ENCODE measurements at places on chromosomes 7 and 10.

DNA sequence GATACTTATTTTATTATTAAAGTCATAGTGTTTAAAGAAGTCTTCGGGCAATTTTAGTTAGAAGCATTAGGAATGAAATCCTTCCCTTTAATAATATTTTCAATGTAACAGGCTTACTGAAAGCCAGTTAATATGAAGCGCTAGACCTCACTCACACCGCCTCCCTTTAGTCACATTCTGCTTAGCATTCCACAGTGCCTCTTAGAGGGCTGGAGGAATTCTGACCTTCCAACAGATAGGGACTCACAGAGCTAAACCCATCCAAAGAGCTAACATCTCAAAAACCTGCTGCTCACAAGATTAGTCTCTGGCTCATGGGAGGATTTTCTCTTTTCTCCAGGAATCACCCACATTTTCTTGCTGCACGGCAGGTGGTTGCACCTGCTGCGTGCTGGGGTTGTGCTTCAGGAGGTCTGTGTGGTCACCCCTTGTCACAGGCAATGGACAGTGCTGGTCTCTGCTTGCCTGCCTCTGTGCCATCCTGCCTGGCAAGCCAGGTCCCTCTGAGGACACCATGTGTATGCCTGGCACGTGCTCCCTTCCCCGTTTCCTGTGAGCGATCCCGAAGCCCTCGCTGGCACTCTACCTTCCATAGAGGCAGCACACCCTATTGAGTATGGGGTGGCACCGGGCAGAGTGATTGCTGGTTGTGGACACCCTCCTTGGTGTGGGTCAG lies 91.8 kb downstream of the KLF6 start:
- DNase-seq = no peak

DNA sequence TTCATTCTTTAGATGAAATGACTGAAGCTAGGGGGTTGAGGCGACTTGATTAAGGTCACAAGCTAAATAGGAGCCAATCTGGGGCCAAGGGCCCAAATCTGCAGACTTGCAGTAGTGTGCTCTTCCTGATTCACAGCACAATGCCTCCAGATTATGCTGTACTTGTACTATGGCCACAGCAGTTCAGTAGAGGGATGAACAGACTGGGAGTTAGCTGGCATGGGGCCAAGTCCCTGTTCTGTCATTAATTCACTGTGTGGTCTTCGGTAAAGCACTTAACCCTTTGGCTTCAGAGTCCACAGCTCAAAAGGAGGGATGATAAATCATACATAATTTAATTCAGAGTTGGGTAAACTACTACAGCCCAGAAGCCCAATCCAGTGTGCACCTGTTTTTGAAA lies 196.8 kb downstream of the XPNPEP1 start:
- no peak for DNase-seq

DNA sequence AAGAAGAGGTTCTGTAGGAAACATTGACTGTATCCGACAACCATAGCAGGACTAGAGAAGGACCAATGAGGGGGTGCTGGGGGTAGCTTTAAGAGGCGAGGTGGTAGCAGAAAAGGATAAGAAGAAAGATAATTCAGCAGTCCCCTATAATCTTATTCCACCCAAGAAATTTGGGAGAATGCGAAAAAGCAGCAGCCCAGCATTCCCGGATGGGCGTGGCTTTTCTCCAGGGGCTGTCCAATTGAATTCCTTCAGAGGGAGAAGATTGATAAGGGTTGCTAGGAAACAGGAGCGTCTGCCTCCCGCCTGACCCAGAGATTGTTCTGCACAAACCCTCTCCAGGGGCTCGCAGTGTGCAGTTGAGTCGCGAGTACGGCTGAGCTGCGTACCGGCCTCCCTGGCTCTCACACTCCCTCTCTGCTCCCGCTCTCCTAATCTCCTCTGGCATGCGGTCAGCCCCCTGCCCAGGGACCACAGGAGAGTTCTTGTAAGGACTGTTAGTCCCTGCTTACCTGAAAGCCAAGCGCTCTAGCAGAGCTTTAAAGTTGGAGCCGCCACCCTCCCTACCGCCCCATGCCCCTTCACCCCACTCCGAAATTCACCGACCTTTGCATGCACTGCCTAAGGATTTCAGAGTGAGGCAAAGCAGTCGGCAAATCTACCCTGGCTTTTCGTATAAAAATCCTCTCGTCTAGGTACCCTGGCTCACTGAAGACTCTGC lies at the start of gene GRM3:
Gene GRM3 (plus strand): TSS at position 349 of the 721 bp plus-strand sequence. CDS start 121,237 bp downstream, outside the sequence.
- no peak for DNase-seq

DNA sequence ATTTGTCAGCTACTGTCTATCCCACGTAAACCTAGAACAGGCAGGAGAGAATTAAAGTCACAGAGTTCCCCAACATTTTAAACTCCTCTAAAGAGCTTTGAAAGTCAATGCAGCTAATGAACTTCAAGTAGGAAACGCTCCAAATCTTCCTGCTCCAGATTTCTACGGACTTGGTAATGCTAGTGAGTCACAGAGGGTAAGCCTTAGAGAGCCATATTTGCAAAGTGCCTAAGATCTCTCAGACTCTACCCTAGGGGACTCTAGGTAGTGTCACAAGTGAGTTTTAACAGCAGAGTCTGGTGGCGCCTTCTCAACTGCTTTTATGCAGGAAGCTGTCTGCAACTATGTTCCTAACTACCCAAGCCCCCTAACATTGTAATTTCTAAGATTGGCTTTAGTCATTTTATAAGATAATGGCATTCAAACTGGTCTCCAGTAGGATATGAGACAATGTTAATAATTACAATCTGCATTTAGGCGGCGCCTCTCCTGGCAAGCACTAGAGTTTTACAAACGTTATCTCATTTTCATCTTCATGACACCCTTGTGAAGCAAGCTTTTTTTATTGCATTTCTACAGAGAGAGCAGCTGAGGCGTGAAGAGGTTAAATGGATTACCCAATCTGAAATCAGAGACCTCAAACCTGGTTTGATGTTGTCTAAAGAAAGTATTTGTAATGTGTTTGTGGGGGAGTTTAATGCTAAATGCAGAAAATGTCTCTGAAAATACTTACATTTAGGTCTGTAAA lies 22.0 kb upstream of the FZD1 start:
- no peak for DNase-seq

DNA sequence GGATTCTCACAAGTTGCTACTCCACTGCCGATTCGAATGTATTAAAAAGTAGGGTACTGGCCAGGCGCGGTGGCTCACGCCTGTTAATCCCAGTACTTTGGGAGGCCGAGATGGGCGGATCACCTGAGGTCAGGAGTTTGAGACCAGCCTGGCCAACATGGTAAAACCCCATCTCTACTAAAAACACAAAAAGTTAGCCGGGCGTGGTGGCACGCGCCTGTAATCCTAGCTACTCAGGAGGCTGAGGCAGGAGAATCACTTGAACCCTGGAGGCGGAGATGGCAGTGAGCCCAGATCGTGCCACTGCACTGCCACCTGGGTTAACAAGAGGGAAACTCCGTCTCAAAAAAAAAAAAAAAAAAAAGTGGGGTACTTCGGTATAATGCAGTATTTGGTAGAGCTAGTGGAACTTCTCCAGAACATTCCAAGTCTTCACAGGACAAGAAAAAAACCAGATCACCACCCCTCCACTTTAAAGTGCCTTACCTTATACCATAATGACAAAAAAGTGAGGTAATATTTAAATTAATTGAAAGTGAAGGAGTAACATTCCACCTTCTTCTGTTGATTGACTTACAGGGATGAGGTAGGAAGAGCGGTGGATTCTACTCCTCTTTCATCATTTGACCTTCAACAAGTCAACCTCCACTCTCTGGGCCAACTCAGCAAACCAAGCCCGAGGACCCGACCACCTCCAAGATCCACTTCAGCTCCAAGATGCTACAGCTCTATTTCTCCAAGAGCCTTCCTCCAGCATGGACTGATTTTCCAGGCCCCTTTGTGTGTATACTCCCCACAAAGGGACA lies 2.0 kb downstream of the BAZ1B start:
- DNase-seq = peak; percentile 53

- no peak for DNase-seq
These were observed 63.8 kb downstream of the COL26A1 start for GRCh38 chr7:101426303-101427011.

DNA sequence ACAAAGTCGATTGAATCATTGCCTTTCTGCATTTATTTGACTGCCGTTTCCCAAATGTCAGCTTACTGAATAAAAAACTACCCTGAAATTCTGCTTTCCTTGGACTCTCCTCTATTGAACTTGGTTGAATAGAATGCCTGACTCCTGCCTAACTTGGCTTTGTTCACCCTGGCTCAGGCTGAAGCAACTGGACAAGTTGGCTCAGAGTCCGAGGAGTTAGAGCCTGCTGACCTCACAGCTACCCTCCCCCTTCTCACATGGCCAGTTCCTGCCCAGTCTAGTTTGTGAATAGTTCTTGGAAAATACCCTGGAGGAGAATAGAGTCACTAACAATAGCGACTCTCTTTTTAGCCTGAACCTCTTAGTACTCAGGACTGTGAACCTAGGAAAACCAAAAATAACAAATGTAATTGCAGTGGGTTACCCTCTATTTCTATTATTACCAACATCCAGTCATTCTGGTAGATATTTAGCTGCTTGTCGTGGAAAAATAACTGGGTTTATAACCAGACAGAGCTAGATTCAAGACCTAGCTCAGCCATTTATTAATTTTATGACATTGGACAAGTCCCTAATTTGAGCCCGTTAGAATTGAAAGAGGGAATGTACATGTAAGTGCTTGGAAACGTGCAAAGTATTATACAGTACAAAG lies 17.3 kb upstream of the NRBF2 start:
- DNase-seq = peak; percentile 83

GRCh38 chr10:18059826-18060559 lies 80.2 kb upstream of the CACNB2 start:
- DNase-seq = no peak

GRCh38 chr10:48683868-48684267 lies 805 bp upstream of the WDFY4 start:
- no peak for DNase-seq

DNA sequence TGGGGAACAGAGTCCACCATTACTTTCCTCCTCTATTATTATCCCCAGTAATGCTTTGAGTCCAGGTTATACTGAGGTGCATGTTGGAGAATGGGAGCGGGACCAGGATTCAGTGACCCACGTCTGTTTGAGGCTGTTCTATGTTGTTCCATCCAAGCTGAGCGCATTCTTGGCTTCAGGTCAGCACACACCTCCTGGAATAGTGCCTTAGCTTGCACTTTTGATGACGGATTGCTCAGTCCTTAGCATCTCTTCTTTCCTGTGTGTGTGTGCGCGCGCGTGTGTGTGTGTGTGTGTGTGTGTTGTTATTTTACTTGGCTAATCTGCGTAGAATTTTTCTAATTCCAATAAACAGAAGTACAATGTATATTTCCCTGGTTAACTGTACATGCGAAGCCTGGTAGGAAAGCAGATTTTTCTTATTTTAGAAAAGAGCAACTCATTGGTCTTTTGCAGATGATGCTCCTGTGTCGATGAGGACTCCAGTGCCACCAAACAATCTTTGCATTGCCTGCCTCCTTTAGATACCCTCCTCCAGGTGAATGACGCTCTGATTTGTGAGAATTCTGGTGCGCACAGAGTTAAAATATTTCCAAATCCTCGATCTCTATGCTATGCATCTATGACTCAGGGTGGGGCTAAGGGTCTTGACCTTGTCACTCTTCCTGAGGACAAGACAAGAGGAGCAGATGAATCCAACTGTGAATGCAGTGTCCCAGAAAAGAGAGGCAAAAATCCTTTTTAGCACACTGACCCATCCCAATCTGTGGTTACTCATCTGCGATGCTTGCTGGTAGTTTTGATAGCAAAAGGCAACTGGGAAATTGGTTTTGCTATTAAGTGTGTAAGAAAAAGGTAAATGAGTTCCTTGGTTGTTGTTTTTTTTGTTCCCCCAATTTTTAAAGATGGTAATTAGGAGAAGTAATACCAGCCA lies 13.3 kb upstream of the CELF2 start:
- peak; percentile 61 for DNase-seq

DNA sequence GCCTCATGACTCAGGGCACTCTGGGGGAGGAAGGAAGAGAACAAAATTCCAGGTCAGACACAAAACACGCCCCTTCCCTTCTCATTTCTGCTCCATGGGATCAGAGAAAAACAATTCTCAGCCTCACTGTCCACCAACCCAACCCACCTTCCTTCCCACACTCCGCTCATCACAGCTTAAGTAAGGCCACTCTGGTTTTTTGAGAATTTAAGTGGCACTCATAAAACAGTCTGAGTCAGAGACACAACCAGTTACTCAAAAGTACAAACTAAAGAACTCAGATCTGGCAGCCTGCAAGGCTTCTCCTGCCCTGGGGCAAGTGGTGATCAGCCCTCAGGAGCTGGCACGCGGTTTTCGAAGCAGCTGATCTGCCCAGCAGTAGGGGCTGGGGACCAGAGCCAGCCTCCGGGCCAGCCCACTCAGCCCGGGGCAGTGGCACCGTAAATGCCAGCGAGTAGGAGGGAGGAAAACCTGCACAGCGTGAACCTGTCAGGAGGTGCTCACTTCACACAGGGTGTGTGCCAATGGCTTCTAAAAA lies 39.1 kb upstream of the ABLIM1 start:
- DNase-seq = no peak

DNA sequence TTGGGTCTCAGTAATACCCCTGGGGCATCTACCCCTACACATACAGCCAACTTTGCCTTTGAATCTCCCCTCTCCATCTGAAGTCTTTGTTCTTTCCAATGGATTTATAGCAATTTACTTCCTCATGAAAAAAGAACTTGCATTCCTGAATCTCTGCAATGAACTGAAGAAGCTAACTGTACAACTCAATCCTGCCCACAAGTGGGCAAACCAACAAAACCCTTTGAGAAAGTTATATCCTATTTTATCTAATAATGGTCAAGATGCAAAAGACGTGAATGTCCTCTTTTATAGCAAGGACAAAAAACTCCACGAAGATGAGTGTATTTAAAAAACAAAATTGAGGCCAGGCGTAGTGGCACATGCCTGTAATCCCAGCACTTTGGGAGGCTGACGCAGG lies 991.3 kb downstream of the LRMDA start:
- no peak for DNase-seq

GRCh38 chr7:73774923-73775322 lies 4.9 kb upstream of the CLDN3 start:
- no peak for DNase-seq

DNA sequence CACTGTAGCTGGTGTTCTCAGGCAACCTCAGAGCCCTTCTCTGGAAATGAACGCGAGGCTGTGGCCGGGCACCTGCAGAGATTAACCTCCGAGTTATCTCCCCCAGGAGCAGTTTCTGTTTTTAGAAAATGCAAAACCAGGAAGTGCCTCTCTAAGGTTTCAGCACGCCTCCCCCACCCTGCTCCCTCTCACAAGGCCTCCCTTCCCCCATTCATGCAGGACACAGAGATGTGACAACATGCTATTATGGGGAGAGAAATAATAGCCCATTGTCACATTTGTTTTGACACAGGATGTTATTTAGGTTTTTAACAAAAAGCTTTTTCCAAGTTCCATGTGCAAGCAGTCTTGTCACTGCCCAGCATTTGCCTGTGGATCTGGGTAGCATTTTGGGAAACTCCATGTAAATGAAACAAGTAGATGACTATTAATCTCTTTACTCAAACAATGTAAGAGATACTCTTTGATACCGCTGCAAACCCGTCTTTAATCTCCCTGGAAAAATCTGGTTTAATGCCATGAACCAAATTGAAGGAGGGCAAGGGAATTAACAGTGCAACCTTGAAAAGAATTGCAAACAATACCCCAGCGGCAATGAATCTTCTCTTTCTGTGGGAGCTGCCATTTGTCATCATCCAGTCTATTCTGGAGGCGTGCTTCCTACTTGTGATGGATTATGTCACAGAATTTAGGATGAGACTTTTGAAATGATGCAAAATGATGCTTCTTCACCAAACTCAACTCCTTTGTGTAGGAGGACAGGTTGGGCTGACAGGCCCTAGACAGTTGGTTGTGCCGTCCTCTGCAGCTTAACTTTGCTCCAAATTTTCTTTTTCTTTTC lies 86.5 kb upstream of the NMT2 start:
- no peak for DNase-seq
